NCI-H524 treated with DMSO at 0.1 percent for 48 hours (cell line): ENCODE measurements at places on chromosomes 6 and 20.

- DNase-seq = no peak
Observed at GRCh38 chr6:145557474-145557873, 177.8 kb downstream of the EPM2A start.

DNA sequence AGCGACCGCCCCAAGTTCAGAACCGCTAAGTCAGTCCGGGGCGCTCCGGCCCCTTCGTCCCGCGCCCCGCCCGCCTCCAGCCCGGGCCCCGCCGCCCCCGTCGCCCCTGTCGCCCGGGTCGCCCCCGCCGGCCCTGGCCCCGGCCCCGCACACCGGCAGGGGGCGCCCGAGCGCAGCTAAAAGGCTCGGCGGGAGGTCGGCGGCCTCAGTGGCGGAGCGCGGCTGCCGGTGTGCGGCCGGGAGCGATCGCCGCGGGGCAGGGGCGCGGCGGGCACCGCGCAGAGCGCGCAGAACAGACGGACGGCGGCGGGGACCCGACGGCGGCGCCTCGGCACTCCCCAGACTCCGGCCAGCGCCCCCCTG, at the start of gene FNDC1:
TSS of gene FNDC1 (plus strand) at position 208 of the 363 bp plus-strand sequence. CDS start 197 bp downstream, outside the sequence.
- no peak for DNase-seq

DNA sequence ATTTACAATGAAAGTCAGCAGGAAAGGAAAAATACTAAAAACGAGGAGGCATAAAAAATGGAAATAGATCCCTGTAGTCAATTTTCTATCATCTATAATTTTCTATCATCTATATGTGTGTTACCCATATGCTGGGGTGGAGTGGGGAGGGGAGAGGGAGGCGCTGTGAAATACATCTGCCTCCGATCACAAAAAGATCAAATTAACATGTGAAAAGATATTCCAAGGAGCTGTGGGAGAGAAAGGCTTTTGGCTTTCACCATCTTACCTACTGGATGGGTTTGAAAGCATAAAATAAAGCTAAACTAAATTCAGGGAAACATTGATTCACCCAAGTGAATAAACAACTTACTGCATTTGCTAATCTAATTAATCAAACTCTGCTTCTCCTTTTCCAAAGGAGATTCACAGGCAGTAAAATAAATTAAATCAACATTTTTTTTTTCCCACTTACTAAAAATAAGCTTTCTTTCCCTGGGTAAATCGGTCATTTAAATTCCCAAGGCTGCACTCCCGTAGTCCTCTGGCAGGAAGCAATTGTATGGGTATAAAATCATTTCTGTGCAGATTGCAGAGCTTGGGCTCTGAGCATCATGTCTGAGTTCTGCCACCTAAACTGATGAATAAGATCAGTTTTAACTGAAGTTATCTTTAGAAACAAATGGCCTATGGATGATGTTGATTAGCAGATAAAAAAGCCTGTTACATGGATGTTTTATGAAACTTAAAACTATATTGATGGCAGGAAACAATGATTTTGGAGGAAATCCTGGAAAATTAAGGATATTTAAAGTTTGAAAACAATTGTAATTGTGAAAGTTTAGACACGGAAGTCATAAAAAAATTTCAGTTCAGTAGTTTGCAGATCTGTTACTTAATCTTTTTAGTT, 147.9 kb downstream of the SOX4 start:
- DNase-seq = no peak

- DNase-seq = no peak
Observed at GRCh38 chr6:138242987-138243592, 24.8 kb upstream of the PBOV1 start.

GRCh38 chr6:139380168-139380567, 5.7 kb upstream of the CITED2 start:
- no peak for DNase-seq

- DNase-seq = no peak
Observed at GRCh38 chr6:104629826-104630225, 229.9 kb downstream of the HACE1 start.

GRCh38 chr6:73491377-73491776, 29.5 kb downstream of the EEF1A1 start:
- DNase-seq = no peak

DNA sequence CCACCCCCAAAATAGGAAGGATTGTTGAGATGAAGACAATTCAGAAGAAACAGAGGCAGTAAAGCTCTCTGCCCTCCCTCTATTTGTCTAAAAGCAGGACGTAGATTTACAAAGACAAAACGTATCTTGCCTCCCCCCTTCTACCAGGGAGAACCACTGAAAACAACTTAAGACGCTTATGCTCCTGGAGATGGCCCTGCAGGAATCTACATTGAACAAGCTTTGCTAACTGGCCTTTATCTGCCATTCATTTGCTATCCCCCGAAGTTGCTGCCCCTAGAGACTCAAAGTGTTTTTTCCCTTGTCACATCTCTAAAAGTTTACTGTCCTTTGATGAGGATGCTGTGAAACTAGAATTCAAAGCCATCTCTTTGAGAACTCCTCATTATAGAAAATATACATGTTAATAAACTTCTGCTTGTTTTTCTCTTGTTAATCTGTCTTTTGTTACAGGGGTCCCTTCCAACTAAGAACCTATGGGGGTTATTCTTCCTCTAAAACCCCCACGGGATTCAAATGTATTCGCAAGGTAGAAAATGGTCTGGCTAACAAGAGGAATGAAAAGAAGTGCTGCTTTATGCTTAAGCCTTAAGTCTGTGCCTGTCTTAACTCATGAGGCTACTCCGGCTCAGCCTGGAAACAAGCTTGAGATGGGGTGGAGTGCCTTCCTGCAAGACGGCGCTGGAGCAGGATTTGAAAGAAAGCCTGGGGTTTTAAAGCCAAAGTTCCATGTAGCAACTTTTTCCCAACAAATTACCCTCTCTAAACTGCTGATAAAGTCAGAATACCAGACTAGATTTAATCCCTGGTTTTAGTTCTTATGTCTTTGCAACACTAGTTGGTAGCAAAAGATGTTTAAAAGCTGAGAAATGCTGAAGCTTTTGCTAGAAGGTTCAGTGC, 88.0 kb downstream of the CLIC5 start:
- no peak for DNase-seq

DNA sequence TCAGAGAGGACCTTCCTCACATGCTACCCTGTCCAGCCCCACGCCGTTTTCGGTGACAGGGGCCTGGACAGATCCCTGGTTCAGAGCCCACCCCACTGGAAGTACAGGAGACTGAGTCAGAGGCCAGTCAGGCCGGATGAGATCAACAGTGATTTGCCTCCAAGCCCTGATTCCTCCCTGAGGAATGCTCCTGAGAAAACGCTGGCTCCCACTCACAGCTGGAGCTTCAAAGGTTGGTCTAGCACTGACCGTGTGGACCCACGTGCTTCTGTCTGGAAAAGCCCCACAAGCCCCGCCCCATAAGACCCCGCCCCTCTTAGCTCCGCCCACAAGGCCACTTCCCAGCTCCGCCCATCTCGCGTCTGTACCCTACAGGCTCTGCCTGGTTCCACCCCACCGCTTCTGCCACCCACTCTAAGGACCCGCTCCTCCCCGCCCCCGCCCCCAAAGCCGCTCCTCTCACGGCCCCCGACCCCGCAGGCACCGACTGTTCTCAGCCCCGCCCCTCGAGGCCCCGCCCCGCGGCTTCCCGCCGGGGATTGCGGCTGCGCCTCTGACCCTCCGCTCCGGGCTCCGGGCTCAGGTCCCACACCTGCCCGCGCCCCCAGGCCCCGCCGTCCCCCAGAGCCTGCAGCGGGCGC, 64.9 kb upstream of the BHLHE23 start:
- DNase-seq = no peak

GRCh38 chr6:21502682-21503081, 90.9 kb upstream of the SOX4 start:
- no peak for DNase-seq

- no peak for DNase-seq
Observed at GRCh38 chr6:53924277-53924676, 129.5 kb downstream of the LRRC1 start.

- no peak for DNase-seq
Observed at GRCh38 chr6:11387707-11388430, 149.7 kb upstream of the TMEM170B start.

GRCh38 chr20:57594092-57594951, 25.9 kb downstream of the ZBP1 start:
- no peak for DNase-seq

DNA sequence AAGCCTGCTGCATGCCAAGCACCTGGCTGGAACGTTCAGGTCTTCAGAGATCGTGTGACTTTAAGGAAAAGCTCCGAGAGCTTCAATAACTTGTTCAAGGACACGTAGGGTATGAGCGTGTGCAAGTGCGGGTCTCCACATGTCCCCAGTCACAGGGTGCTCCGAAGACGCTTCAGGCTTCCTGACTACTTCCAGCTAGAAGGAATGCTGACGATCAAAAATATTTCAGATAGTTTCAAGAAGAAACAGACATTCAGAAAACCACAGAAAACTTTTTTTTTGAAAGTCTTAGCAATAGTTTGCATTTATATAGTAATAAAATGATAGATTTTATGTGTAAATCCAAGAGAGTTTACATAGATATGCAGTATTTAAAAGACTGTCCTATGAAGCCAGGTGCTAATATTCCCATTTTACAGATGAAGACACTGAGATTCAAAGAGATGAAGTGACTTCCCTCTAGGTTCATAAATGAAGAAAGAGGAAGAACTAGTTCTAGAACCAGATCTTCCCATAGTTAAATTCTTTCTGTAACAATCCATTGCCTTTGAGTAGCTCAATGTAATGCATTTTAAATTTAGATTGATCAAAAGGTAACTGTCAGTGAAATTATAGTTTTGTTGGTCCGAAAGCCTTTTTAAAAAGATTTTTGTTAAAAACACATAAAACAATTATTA, 247.6 kb downstream of the MYLK4 start:
- DNase-seq = no peak

DNA sequence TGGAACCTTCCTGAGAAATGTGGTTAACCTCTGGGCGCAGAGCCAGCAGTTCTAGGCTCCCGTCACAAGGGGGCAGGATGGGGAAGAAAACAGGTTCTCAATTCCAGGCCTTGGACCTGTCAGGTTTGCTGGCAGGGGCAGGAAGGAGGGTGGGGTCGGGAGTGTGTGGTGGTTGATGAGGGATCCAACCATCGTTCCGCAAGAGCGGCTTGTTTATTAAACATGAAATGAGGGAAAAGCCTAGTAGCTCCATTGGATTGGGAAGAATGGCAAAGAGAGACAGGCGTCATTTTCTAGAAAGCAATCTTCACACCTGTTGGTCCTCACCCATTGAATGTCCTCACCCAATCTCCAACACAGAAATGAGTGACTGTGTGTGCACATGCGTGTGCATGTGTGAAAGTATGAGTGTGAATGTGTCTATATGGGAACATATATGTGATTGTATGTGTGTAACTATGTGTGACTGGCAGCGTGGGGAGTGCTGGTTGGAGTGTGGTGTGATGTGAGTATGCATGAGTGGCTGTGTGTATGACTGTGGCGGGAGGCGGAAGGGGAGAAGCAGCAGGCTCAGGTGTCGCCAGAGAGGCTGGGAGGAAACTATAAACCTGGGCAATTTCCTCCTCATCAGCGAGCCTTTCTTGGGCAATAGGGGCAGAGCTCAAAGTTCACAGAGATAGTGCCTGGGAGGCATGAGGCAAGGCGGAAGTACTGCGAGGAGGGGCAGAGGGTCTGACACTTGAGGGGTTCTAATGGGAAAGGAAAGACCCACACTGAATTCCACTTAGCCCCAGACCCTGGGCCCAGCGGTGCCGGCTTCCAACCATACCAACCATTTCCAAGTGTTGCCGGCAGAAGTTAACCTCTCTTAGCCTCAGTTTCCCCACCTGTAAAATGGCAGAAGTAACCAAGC, 29.6 kb downstream of the SRSF3 start:
- DNase-seq = no peak

DNA sequence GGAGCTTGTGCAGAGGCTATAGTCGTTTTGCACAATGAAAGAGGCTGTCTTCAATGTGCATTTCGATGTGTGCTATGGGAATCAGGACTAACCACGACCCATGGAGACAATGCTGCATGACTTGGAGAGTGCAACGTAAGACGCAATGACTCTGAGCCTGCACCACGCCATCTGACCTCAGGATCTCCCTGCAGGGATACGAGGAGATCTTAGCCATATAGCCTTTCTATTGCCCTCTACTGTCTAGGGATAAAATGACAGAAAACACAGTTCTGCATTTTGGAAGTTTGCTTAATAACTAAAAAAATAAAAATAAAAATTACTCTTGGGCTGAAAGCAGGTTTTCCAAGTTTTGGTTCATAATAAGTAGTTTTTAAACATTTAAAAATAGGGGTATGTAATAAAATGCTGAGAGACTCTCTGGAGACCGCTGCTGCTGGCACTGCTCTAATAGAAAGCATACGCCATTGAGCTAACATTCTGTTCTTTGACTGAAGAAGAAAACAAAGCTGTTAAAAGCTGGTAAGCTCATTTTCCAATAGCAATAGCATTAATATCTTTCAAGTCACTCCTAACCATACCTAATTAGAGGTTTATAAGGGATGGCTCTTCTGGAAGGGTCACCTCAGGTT, 87.2 kb downstream of the PDE7B start:
- DNase-seq = no peak

DNA sequence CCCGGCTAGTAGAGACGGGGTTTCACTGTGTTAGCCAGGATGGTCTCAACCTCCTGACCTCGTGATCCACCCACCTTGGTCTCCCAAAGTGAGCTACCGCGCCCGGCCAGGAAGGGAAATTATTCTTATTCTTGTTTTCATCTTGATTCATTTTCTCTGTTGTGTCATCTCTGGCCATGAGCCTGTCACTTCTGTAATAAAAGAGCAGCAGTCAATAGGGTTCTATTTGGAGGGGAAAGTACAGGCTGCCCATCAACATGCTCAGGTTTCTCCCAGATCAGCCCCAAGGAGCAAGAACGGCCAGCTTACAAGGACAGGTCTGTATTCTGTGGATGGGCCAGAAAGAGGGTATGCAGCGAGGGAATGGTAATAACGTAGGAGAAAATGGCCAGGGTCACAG, 345.0 kb downstream of the PREX1 start:
- no peak for DNase-seq

- DNase-seq = no peak
Observed at GRCh38 chr6:32367644-32368043, 4.1 kb downstream of the TSBP1 start.

- DNase-seq = no peak
Observed at GRCh38 chr6:132198896-132199295, 202.4 kb downstream of the MOXD1 start.

DNA sequence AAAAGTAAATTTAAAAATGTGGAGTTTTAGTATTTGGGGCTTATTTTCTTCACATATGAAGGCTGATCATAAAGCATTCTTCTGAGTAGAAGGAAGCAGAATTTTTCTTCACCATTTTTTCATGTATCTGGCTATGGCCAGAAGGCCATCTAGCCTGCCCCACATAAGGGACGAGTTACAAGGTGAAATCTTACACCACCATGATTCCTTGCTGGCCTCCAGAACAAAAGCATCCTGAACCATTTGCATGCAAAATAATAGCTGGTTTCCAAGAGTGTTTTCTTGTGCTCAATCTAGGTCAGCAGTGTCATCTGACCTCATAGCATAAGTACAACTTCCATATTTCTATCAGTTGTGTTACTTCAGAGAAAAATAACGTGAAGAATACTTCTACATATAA, 93.1 kb downstream of the BMP5 start:
- no peak for DNase-seq

- DNase-seq = no peak
Observed at GRCh38 chr6:133092199-133092598, 149.0 kb upstream of the EYA4 start.

GRCh38 chr20:15065794-15066193, 728.4 kb upstream of the FLRT3 start:
- DNase-seq = no peak

GRCh38 chr6:96582436-96582835, 19.5 kb downstream of the FHL5 start:
- no peak for DNase-seq

- peak; percentile 15 for DNase-seq
Observed at GRCh38 chr6:152355166-152355565, 282.0 kb downstream of the SYNE1 start.
